ENCODE measurements at places on chromosomes 16 and 17.

DNA sequence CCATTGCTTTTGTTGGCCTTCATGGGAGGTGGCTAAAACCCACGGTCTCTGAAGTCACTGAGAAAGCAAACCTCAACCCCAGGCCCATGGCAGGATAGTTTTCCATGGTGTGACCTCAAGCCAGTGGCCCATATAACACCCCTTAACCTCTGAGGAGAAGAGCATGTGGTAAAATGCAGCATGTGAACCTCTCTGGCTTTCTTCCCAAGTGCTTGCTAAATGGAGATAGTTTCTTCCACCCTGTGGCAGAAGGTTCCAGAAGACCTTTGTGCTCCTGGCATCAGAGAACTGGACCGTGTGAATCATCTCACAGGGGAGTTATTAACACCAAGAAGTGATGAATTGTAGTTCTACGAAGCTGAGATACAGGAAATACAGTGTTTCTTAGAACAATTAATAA lies 47.3 kb downstream of the MYOCD start:
- no peak overlapping the region for H3K4me3 ChIP-seq
- H3K27ac ChIP-seq, result no peak overlapping the region
- DNase-seq, result no peak
- no peaks in the 10 kb centered on the region for H3K36me3 ChIP-seq

GRCh38 chr16:65675161-65675560 lies 553.3 kb upstream of the CDH11 start:
- H3K27ac ChIP-seq, result no peak overlapping the region
- H3K36me3 ChIP-seq, result no peaks in the 10 kb centered on the region
- H3K27me3 ChIP-seq, result peaks cover 4% of the 10 kb centered on the region
- peaks cover 27% of the 10 kb centered on the region for H3K4me1 ChIP-seq
- DNase-seq, result no peak
- H3K4me3 ChIP-seq, result no peak overlapping the region

DNA sequence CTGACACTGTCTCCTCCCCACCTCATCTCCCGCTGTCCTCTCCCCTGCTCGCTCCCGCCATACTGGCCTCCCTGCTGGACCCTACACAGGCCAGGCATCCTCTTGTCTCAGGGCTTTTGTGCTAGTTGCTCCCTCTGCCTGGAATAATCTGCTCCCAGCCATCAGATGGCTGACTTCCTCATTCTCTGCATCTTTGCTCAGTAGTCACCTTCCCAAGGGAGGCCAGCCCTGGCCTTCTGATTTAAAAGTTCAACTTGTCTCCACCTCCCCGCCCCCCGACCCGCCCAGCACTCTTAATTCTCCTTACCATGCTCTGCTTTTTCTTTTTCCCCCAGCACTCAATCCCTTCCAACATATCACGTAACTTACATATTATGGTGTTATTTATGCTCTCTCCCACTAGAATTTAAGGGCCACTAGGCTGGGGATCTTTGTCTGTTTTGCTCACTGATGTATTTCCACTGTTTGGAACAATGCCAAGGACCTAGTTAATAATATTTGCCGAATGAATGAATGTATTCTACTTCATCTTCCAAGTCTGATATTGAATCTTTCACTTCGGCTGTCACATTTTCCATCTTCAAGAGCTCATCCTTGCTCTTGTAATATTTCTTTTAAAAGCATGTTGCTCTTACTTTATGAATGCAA lies 178.3 kb downstream of the CDK5R1 start:
- no peaks in the 10 kb centered on the region for H3K4me1 ChIP-seq
- DNase-seq, result no peak
- H3K27ac ChIP-seq, result no peak overlapping the region
- no peaks in the 10 kb centered on the region for H3K27me3 ChIP-seq
- H3K36me3 ChIP-seq, result peaks cover 11% of the 10 kb centered on the region

DNA sequence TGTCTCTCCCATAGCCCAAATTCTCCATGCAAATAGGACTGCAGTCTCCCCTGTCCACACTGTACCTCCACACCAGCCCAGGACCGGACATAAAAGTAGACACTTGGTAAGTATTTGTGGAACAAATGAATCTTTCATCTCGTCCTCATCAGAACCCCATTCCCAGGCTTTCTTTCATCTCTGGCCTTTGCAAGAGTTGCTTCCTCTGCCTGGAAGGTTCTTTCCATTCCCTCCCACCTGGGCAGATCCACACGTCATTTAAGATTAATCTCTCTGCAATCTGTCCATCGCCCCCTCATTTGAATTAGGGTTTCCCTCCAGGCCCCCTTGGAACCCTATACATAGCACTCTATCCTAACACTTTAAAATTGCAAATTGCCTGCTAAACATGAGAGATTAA lies 3.9 kb upstream of the NXPH3 start:
- H3K27ac ChIP-seq, result no peak overlapping the region
- H3K4me1 ChIP-seq, result peaks cover 2% of the 10 kb centered on the region
- H3K36me3 ChIP-seq, result no peaks in the 10 kb centered on the region
- DNase-seq, result no peak

DNA sequence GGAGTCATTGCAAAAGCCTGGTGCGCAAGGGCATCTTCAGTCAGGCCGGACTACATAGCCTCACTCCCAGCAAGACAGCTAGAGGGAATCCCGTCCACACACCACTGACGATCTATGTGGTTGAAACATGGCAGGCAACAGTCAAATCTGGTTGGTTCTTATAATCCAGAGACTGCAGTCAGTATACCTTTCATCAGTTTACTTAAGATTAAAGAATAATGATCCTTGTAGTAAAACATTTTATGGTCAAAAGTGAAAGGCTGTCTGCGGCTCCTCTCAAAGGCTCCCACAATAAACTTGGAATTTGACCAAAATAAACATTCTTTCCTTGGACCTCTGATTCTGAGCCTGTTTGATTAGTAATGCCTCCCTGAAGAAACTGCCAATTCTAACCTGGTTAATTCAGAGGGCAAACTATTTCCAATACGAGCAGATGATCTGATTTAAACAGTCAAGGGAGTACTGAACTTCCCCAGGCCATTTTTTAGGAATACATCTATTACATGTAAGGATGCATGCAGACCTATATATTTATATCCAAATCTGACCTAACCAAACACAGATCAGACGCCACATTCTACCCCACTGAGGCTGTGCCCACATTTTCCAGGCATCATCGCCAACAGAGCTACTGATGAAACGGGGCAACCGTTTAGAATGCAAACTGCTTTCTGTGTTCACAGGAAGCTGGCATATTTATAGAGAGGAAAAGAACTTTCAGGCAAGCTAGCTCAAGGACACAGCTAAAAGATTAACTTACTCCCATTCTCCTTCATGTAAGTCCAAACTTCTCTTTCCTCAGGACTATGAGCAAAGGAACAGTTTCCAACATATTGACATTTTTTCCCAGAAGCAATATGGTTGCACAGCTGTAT lies 15.3 kb upstream of the TXNDC11 start:
- H3K27ac ChIP-seq, result peak overlapping the region; percentile 86
- no peak overlapping the region for H3K4me3 ChIP-seq
- H3K27me3 ChIP-seq, result no peaks in the 10 kb centered on the region

DNA sequence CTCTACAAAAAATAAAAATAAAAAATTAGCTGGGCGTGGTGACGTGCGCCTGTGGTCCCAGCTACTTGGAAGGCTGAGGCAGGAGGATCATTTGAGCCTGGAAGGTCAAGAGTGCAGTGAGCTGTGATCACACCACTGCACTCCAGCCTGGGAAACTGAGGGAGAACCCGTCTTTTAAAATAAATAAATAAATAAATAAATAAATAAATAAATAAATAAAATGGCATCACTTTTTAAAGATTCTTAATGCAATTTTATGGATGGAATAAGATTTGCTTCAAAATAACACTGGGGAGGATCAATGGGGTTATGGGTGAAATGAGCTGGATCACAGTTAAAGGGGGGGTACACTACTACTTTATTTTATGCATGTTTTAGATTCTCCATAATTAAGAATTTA lies 14.9 kb downstream of the GDE1 start:
- peaks cover 40% of the 10 kb centered on the region for H3K36me3 ChIP-seq
- no peak for DNase-seq
- no peaks in the 10 kb centered on the region for H3K27me3 ChIP-seq
- no peak overlapping the region for H3K27ac ChIP-seq

All from mesothelial cell of epicardium (in vitro differentiated cells).